ENCODE measurements at places on chromosomes 2 and 18.

GRCh38 chr18:61333271-61333745 is at the start of gene CDH20:
CDH20 (plus strand) TSS chr18:61333430.
- DNase-seq: no peak

DNA sequence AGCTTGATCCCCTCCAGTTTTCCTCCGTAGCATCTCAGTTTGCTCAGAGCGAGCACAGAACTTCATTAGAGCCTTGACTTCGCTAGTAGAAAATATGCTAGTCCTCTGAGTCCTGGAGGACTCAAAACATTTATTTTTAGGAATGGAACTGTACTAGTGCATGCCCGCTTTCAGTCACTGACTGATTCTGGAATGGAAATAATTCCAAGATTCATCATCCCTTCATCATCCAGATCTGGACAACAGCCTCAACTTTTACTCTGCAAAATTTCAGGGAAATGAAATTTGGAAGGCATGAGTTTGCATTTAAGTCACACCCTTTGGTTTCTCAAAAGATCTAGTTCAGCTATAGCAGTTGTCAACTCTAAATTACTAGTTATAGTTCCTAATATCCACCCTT is 304.6 kb downstream of the XIRP2 start:
- no peak for DNase-seq

DNA sequence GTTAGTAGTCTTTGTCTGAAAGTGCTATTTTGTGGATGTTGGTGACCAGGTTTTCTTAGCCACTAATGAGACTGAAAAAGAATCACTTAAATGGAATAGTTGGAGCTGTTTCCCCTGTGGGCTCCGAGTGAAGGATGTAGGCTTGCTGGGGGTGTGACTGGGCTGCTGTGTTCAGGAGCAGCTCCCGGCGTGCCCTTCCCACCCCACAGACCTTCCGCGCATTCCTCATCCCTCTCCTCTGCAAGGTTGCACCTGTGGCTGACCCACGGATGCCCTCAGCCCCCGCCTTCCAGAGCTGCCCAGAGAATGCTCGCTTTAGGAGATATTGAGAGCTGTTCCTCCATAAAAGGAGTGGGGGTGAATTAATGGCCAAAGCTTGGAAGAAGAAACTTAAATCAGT is 174.3 kb downstream of the LDLRAD4 start:
- no peak for DNase-seq

- DNase-seq: no peak
Measured at GRCh38 chr2:235002198-235003095, 50.6 kb downstream of the SH3BP4 start.

DNA sequence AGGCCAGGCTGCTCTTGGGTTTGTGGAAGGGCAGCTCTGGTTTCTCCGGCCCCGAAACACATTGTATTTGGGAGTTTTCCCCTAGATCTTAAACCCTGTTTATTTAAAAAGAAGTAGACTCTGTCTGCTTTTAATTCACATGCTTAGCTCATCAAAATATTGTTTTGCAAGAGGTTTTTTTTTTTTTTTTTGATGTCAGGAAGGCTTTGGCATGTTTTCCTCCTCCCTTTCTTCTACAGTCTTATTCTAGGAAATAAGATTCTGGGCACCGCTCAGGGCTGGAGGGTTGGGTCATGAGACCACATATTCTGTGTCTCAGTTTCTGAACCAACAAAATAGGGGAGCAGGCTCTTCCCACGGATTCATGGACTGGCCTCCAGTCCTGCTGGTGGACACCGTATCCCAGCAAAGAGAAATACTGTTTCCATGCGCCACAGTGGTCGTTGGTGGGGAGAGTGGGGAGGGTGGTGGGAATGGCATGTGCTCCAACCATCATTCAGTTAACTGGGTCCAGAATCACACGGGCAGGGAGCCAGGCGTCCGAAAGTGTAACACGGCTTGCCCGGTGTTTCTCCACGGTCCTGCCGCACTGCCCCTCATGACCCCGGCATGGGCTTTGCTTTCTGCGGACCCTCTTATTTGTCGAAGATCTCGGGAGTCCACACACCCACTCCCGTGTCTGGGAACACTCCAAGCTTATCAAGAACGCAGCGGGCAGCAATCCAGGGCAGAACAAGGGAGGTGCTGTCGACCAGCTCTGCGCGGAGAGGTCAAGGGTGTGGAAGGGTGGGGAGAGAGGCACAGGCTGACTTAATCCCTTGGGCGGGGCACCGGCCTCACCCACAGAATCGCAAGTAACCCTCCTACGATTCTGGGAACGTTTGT is 176.7 kb downstream of the GLI2 start:
- DNase-seq: no peak

DNA sequence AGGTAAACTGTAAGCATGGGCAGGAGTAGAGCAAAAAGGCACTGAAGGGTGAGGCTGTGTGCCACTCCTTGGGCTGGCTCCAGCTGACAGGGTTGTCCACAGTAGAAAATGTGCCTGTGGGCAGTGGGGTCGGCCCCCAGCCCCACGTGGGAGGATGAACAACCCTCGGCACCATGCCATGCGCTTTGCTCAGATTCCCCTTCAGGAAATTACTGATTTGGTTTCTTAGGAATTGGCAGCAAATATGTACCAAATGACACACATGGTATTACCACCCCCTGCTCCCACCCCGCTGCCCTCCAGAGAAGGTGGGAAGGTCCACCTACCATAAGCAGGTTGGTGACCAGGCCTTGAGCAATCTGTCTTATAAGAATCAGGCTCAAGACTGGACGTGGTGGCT is 13.6 kb downstream of the ADCY3 start:
- no peak for DNase-seq

GRCh38 chr2:200131307-200131706 is 175.2 kb upstream of the SPATS2L start:
- no peak for DNase-seq

DNA sequence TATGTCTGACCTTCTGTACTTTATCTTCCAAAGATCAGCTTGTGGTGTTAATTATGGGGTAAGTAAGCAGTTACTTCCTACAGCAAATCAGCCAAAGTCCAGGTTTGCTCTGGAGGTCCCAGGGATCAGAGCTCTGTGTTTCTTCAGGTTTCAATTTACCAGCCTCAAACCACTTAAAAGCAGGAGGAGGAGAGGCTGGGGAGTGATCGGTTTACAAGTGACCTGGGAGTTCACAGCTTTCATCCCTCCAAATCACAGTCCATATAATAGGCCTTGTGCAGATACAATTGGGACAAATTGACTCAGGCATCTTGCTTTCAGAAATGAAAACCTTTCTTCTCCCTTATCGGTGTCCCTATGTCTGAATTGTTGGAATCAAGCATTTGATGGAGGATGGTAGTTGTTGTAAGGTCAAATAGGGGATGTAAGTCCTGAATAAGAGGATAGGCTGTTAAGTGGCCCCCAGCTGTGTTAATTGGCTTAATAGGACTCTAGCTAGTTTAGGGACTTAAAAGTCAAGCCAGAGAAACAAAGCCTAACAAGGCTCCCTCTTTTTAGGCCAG is 188.0 kb upstream of the NT5C1B start:
- no peak for DNase-seq

- no peak for DNase-seq
Measured at GRCh38 chr2:201517094-201517493, 65.6 kb downstream of the STRADB start.

DNA sequence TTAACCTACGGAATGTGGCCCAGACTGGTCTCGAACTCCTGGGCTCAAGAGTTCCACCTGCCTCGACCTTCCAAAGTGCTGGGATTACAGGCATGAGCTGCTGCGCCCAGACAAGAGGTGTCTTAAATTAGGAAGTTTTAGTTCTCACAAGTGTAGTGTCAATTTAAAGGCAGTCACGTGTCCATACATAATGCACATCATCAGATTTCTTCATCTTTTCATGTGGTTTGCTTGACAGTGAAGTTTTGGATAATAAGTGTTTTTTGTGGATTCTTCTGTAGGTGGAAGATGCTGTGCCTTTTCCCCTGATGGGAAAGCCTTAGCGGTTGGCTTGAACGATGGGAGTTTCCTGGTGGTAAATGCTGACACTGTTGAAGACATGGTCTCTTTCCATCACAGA is 147.5 kb downstream of the RTN4 start:
- DNase-seq: no peak

GRCh38 chr2:197515315-197515738 is 539 bp upstream of the MOB4 start:
- DNase-seq: no peak

DNA sequence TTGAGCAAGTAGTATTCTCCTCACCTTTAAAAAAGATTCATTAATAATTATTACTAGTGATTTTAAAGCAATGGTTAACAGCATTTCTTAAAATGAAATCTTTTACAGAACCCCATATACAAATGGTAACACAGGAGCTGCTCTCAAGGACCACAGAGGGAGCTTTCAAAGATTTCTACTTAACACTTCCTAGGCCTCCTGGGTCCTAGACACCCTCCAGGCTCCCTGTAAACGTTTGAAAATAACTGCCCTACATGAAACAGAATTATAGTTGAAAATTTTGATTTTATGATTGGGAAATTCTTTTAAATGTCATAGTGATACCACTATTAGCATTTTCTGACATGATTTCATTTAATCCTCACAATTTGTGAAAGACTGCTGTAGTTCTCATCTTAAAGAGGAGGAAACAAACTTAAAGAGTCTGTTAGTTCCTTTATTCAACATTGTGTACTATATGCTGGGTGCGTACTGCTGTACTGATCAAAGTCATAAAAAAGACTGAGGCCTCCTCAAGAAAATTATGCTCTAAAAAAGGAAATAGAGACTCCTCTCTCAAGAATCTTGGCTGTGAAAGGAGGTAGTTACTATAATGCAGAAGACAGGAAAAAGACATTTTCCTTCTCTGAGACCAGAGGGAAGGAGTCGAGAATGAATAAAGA is 10.6 kb downstream of the CUL3 start:
- DNase-seq: no peak

GRCh38 chr2:130351711-130352110 is 4.1 kb upstream of the PTPN18 start:
- no peak for DNase-seq

- no peak for DNase-seq
Measured at GRCh38 chr18:9739516-9739915, 31.4 kb downstream of the RAB31 start.

DNA sequence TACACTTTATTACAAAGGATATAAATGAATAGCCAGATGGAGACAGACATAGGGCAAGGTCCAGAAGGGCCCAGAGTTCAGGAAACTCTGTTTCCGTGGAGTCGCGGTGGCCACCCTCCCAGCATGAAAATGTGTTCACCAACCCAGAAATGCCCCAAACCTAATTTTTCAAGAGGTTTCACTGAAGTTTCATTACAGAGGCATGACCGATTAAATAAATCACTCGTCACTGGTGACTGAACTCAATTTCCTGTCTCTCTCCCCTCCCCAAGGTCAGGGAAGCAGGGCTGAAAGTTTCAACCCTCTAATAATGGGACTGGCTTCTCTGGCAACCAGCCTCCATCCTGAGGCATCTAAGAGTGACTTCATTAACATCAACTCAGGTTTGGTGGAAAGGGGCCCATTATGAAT is 22.4 kb downstream of the USP40 start:
- DNase-seq: no peak

DNA sequence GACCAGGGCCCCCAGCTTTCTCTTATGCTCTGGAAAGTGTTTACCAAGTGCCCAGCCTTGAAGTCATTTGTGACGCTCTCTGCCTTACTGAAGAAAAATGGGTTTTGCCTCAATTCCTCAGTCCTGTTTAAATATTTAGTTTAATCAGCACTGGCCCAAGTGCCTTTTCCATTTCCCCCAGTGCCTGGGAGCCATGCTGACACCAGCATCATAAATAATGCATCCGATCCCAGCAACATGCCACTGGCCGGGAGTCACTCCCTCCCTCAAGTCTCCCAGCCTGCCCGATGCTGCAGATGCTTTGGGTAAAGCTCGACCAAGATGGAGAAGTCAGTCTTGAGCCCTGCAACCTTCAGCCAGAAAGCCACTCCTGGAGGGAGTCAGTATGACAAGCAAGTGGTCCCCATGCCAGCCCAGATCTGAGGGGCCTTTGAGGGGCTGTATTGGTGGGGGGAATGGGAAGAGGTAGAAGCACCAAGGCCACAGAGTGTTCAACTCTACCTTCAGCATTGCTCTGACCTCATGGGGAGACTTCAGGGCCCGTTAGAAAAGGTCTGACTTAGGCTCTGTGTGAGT is 12.0 kb upstream of the MTA3 start:
- no peak for DNase-seq

DNA sequence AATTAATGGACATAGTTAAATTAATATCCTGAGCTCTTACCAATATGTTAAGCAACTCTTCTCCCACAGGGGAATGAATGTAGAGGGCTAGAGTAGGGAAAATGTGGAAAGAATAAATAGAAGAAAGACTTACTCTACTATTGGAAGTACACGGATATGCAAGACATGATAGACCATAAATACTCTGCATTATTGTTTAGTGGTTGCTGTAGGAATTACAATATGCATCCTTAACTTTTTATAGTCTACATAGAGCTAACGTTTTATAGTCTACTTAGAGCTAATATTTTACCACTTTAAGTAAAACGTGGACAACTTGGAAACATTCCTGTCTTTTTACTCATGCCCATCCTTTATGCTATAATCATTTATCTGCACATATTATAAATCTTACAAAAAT is 163.8 kb upstream of the GALNT5 start:
- DNase-seq: no peak

DNA sequence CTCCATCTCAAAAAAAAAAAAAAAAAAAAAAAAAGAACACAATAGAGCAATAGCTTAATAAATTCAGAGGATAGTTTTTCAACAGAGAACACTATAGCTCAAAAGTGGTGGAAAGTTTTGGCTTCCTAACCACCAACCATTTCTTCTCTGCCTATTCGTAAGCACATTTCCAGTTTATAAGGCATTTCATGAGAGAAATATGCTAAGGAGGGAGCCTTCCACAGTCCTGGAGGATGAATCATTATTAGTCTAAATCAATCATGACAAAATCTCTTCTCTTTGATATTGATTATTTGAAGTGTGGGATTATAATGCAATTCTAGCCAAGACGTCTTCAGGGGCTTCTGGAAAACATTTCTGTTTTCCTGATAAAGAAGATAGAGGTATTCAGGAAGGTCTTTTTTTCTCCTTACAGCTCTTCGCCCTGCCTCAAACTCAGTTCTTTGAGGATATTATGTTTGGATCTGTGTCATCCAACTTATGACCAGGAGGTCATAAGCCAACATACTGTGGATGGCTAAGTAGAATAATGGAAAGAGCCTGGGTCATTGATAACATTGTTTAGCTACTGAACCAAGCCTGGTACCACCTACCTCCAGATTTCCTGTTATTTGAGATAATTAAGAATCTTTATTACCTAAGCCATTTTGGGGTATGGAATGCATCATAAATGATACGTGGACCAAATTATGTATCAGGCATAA is 207.3 kb downstream of the TRIB2 start:
- no peak for DNase-seq

GRCh38 chr2:109091526-109091925 is 37.5 kb upstream of the SH3RF3 start:
- DNase-seq: no peak

All from hypothalamus (tissue), 51 donors.